ENCODE measurements at places on chromosomes 4 and X.

DNA sequence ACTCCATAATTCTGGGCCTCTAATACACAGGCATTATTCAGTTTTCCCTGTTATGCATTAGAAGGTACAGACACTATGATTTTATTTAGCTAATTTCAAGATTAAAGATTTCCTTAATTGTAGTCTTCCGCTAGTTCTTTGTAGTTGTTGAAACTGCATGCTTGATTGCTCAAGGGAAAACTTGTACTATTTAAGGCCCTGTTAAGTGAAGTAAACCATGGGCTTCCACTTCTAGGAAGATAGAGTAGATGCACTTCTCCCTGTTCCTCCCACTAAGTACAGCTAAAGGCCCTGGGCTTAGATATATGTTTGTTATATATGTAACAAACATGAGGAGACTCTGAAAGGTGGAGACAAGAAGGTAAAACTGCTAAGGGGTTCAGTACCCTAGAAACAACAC is 215.8 kb upstream of the LEF1 start:
- no peak for DNase-seq

DNA sequence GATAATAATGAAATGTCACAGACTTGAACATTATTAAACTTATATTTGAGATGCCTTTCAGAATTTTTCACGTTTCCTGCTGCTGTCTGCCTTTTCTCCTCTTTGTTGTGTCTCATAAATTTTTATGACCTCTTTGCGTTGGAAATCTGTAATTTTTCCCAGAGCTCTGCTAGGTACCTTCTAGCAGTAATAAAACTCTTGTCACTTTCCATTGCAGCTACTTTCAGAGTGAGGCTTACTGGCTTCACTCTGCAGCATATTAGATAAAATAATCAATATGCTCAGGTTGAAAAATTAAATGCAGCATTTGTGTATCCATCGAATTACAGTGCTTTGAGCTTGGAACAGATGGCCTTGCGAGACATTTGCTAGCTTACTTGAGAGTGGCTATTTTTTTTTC is 689.0 kb downstream of the GRID2 start:
- no peak for DNase-seq

GRCh38 chrX:101931488-101932248 is at the start of gene ZMAT1:
Gene ZMAT1, minus strand, starts transcription at chrX:101932027. Its CDS starts 19 bp downstream, at chrX:101932008.
- peak; percentile 77 for DNase-seq

- DNase-seq: no peak
Measured at GRCh38 chr4:55336138-55337034, 9.7 kb upstream of the SRD5A3 start.

GRCh38 chrX:37955273-37955672 is 51.1 kb upstream of the SYTL5 start:
- no peak for DNase-seq

DNA sequence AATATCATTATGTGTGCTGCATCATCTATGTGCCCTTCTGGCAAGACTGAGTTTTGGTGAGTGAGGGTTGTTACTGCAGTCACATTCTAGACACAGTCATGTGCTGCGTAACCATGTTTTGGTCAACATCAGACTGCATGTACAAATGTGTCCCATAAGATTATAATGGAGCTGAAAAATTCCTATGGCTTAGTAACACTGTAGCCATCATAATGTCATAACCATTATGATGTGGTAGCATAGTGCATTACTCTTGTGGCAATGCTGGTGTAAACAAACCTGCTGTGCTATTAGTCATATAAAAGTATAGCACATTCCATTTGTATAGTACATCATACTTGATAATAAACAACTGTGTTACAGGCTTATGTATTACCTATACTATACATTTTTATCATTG is 198.1 kb upstream of the NUDT6 start:
- no peak for DNase-seq

DNA sequence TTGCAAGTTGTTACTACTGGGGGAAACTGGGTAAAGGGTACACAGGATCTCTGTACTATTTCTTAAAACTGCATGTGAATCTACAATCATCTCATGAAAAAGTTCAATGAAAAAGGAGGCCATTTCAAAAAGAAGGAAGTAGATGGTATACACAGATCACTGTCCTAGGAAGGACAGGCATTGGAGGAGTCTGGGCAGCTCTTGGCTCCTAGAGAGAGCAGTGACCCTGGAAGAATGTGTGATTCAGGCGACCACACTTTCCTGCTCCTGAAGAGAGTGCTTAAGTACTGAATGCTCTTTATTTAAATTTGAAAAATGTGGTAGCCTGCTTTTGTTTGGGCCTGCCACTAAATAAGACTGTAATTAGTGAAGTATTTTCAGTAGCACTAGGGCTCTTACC is 318.1 kb upstream of the CASK start:
- no peak for DNase-seq

GRCh38 chrX:74422576-74423288 is 1.4 kb downstream of the SLC16A2 start:
- DNase-seq: peak; percentile 18

DNA sequence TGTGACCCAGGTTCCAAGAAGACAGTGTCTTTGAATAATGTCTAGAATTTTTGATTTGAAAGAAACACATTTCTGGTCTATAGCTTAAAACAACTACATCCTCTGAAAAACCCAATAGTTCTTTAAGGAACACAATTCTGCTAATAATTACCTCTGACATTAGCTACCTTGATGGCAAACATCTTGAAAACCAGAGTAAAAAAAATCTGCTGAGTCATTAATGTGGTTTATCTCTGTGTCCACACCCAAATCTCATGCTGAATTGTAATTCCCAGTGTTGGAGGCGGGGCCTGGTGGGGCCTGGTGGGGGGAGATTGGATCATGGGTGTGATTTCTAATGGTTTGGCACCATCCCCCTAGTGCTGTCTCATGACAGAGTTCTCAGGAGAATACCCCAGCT is 1233.8 kb downstream of the NLGN4X start:
- no peak for DNase-seq

DNA sequence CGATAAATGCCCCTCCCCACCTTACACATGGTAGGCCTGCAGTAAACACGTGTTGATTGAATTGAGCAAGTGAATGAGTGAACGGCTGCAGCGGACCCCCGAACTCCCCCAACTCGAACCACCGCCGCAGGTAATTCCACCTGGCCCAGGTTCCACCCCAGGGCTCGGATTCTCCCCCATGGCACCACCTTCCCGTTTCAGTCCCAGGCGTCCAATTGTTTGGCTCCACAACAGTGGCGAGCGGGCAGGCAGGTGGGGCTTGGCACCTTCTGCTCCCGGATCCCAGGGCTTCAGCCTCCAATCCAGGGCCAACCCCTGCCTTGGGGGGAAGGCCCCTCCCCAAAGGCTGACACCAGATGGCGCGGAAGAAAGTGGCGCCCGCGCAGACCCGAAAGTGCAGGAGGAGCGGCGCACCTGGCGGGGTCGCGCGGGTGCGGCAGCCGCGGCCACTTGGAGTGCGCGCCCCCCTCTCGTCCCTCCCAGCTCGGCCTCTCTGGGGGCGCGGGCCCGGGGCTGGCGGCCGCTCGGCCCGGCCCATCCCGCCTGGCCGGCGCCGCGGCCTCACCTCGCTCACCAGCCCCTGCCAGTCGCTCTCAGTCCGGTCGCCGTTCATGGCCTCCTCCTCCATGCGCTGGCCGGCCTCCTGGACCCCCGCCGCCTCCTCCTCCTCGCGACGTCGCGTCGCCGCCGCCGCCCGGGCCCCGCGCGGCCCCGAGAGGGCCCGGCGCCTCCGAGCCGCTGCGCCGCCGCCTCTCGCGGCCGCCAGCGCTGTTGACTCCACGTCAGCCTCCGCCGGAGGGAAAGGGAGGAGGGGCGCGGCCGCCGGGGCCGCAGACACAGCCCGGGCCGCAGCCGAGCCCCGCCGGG is at the start of gene CCDC149:
CCDC149 (minus strand) TSS at position 791 of the 867 bp plus-strand sequence; CDS start at position 613, 178 bp downstream.
- DNase-seq: peak; percentile 25

DNA sequence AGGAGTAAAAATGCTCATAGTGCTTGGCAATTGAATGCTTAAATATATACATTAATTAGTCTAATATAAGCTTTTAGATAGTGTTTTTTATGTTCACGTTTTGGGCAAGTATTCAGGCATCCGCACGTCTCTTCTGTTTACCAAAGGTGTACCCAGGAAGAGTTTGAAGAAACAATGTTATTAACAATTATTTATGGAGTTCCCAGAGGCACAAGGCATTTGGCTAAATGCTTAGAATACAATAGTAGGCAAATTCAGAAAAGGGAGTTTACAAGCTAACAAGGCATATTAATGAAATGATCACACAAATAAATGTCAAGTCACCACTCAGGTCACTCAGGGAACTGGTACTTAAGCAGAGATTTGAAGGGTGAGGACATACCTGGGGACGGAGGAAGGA is 294.8 kb downstream of the TENM3 start:
- DNase-seq: no peak

GRCh38 chr4:7698584-7698983 is 241.1 kb downstream of the AFAP1 start:
- no peak for DNase-seq
